ENCODE measurements at places on chromosomes 6 and 20.

GRCh38 chr6:159313018-159313417 is 143.8 kb downstream of the FNDC1 start:
- no peak for DNase-seq

DNA sequence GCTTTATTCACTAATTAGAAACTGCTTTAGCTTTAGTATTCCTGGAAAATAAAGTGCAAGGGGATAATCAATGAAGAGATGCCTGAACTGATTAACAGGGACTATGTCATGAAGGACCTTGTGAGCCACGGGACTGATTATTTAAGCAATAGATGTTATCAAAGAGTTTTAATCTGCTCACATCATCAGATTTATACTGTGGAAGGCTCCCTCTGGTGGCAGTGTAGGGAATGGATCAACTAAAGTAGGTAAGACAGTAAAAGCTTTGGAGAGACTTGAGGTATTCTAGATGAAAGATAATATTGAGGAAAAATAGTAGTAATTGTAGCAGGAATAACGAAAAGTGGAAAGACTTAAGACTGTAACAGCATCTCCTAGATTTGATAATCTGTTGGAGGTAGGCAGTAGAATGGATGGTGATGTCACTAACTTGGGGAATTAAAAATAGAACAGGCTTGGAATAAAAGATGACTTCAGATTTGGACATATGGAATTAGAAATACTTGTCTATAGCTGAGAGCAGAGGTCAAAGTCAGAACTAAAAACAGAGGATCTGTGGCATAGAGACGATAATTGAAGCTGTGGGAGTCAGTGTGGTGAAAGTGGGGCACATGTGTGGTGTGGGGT is 80.3 kb upstream of the HTR1E start:
- no peak for DNase-seq

GRCh38 chr6:51352506-51353029 is 533.9 kb downstream of the TFAP2B start:
- DNase-seq: no peak

DNA sequence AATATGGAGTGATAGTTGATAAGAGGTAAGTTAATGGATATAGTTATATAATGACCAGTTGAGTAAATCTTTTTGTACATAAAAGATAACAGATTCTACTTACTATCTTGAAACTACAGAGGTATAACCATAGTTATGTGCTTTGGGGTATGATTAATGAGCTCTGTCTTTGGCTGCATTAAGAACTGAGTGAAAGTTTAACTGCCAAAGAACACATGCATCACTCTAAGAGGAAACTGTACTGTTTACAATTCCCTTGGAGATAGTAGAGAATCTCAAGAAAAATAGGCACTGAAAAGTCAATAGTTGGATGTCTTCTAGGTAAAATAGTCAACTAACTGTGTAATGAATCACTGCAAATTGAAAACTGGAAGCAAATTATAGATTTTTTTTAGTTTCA is 1129.5 kb downstream of the EPHA7 start:
- DNase-seq: no peak

DNA sequence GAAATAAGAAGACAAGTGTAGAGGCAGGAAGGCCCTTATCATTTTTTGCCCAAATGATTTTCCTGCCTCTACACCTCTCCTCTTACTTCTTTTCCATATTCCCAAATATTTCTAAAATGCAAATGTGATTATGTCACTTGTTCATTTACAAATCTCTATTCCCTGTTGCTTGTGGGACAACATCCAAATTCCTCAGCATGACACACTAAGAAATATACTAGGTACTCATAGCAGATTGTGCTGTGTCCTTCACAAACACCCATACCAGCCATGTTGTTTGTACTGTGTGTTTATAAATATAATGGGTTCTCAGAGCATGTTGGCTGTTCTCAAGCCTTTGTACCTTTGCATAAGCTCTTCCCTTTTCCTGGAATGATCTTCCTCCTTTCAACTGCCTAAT is 17.7 kb upstream of the FYN start:
- no peak for DNase-seq

Measured in esophagus squamous epithelium (tissue), 5 donors.